ENCODE measurements at places on chromosomes 13 and 19. TPM values are rescaled to one million over a fixed set of nuclear protein-coding genes. Genes with fewer than 3 reads are reported as not detected.
A peak's percentile ranks its signal among the peaks of the same experiment; 100 is the strongest.

Gene KCNN1
- polyA plus RNA-seq, result 5.6 TPM

Gene FPR1
- polyA plus RNA-seq, result 0.58 TPM

GRCh38 chr19:41546386-41546789 lies 29.6 kb upstream of the CEACAM21 start:
- no peak for DNase-seq

DNA sequence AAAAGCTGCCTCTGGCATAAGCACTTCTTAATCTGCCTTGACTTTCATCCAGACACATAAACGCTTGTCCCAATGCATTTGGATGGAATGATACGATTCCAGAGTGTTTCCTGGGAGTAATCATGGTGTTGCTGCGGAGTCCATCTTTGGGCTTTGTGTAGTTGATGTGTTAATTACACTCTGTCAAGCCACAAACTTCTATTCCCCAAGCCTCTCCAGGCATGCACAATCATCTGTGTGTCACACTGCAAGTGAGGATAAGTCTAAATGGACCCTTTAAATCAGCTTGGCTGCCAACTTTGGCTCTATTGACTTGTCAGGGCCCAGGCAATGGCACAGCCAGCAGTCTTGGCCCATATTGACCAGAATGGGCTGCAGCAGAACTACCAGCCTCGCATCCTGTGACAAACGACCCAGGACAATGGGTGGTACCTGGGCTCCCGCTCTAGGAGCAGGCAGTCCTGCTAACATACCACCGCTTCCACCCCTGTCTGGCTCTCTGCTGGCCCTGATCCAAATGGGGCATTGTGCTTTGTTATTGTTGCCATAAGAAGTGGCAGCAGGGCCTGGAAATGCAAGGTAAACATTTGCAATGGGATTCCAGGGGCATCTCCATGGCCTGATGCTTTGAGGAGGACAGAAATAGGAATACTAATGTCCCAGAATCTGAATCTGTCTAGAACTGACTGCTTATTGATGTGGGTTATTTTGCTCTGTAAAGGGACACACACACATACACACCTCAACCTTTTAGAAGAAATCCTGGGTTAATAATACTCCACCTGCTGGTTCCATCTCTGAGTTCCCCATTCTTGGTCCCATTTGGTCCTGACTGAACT lies 127.2 kb downstream of the DNAJC15 start:
- no peak for DNase-seq

GRCh38 chr13:95643936-95644598 lies 439 bp downstream of the DZIP1 start:
- DNase-seq, result peak; percentile 36

- no peak for DNase-seq
Measured at GRCh38 chr13:110564472-110564985, 3.0 kb upstream of the RAB20 start.

- DNase-seq, result no peak
Measured at GRCh38 chr13:21012211-21012610, 49.2 kb downstream of the LATS2 start.

Data from left kidney (tissue), 8 donors.